ENCODE measurements at places on chromosomes 1 and 21.
A peak's percentile ranks its signal among the peaks of the same experiment; 100 is the strongest.

DNA sequence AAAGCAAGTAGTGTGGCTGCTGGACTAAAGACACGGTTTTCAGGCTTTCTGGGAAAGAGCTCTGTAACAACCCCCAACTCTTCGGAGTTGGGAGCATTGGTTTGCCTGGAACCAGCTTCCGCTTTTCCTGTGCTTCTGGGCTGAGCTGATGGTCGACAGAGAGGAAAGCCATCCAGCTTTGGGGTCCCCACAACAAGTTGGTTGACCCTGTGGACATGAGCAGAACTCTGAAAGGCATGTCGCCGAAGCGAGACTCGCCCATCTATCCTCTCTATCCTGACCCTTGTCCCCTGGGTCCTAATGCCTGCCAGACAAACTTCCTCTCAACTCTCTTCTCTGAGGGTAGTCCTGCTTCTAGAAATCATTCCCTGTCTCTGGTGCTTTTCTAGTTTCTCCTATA lies 31.9 kb upstream of the FCGR2A start:
- no peak for DNase-seq

DNA sequence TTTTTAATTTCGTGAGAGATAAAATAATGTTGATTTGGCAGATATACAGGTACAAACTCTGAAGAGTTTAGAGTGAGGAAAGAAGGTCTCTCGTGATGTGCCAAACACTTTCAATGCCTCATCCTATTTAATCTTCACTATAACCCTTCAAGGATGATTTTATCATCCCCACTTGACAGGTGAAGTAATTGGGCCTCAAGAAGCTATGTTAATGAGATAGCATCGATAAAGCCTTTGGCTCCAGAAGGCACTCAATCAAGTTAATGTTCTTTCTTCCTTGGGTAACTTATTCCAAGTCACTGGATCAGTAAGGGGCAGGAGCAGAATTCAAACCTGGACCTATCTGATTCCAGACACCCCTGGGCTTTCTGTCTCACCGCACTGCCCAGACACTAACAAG lies 7.2 kb downstream of the LMOD1 start:
- no peak for DNase-seq

DNA sequence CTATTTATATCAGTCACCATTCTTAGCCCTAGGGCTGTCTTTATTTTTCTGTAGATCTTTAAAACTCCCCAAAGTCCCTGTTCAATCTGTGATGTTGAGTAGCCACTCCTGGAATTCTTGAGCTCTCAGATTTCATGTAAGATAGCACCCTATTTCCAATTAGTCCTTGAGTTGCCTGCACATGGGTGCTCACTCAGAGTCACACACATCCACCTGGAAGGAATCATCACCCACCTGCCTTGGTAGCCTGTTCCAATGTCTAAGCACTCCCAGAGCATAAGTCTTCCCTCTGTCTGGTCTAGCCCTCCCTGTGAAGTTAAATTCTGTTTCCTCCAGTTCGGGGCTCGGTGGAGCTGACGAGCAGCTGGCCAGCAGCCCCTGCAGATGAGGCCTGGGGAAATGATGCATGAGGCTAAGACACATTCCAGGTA lies 14.7 kb upstream of the ATF3 start:
- no peak for DNase-seq

- DNase-seq, result no peak
These were observed 14.0 kb downstream of the RUNX1 start for GRCh38 chr21:35035116-35035515.

GRCh38 chr21:34732388-34732821 lies 63.6 kb downstream of the CLIC6 start:
- DNase-seq, result no peak

- DNase-seq, result no peak
These were observed 183.2 kb downstream of the GRIK3 start for GRCh38 chr1:36851087-36851486.

DNA sequence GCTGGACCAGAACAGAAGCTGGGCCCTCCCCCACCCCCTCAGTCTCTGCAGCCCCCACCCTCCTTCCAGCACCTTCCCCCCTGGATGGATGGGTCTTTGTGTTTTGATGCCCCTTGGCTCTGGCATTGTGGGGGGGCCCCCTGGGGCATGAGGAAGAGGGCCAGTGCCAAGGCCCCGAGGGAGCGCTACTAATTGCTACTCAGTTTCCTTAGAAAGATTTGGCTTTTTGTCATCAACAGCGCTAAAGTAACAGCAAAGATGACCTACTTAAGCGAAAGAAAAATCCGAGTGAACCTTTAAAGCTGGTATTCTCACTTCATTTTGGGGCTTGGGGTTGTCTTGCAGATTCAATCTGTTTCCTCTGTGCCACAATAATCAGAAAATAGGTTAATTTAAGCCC lies 63.5 kb downstream of the SKI start:
- no peak for DNase-seq

- DNase-seq, result no peak
These were observed 83.6 kb downstream of the MRPS6 start for GRCh38 chr21:34156957-34157356.

DNA sequence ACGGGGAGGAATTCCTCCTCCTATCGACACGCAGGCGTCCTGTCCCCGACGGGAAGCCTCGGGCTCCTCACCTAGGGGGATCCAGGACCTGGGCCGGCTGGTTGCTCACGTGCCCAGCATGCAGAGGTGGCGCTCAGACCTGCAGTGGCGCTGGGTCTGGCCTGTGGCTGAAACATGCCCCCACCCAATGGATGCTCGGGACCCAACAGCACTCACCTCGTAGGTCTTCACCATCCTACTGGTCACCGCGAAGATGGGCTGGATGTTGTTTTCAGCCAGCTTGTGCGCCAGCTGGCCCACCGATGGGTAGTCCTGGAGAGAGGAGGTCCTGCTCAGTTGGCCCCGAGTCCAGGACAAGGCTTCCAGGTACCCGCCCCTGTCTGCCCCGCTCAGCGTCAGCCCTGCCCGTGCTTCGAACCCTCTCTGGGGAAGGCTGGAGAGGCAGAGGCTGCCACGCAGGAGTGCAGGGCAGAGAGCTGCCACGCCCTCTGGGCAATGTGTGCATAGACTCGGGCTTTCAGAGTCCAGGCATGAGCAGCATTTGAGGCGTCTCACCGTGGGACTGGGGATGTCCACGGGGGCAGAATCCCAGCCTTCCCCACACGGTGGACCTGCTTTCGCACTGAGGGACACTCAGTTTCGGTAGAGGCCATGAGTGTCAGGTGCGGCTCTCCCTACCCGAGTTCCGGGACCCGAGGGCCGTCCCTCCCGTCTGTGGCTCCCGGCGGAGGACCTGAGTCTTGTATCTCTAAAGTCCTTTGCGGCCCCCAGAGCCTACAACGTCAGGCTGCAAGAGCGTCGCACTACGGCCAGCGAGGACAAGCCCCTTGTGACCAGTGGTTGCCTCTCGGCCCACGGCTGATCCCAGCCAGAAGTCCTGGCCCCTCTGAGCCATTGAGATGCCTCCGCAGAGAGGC lies 21.6 kb downstream of the ITGB2 start:
- DNase-seq, result no peak

GRCh38 chr1:236465231-236465958 lies 58.4 kb upstream of the LGALS8 start:
- no peak for DNase-seq

- DNase-seq, result no peak
These were observed 9.1 kb downstream of the TTC22 start for GRCh38 chr1:54791880-54792522.

DNA sequence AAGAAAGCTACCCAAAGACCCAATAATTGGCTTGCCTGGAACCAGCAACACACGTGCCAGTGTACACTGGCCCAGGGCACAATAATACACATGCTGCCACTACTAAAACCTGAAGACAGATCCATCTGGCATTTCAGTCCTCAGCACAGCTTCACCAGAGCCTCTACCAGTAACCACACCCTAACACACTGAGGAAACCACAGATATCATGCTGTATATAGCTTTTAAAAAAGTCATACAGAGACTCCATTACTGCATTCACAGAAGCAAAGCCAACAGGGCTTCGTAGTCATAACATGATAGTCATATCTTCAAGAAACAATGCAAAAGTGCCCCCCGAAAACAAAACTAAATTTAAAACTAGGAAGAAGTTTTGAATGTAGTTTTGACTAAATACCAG lies 40.6 kb upstream of the NEGR1 start:
- no peak for DNase-seq

GRCh38 chr1:209648931-209649776 lies 3.1 kb downstream of the LAMB3 start:
- DNase-seq, result no peak

DNA sequence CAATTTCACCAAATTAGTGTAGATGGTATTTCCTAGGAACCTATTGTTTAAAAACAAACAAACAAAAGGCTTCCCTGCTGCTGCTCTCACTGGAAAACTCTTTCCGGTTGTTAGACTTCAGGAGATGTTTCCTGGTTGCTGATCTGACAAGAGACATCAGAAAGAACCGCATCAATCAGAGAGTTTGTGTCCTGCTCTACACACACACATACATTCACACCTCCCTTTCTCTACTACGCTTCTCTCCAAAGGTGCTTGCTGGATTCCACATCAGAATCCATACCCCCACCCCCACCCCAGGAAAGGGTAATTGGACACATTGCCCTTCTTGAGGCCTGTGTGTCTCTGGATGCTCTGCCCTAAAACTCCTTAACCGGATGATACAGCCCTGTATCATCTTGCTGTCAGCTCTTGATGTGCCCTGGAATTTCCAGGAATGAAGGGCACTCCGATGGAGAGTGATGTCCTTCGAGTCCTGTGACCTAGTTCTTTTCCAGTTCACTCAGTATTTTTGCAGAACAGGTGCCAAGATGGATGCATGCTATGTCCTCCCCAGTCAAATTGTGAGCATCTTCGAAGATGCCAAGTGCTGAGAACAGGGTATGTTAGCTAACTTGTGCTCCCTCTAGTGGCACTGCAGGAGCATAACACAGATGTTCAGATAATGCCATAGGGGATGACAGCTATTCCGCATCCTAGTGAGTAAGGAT lies 113.7 kb upstream of the SLC35F3 start:
- DNase-seq, result no peak

- DNase-seq, result no peak
These were observed 418.9 kb upstream of the PRMT6 start for GRCh38 chr1:106637566-106637965.

GRCh38 chr1:32773018-32773763 lies 44.0 kb downstream of the YARS1 start:
- DNase-seq, result peak; percentile 43

- no peak for DNase-seq
These were observed 141.4 kb upstream of the ZNHIT6 start for GRCh38 chr1:85849660-85850059.

DNA sequence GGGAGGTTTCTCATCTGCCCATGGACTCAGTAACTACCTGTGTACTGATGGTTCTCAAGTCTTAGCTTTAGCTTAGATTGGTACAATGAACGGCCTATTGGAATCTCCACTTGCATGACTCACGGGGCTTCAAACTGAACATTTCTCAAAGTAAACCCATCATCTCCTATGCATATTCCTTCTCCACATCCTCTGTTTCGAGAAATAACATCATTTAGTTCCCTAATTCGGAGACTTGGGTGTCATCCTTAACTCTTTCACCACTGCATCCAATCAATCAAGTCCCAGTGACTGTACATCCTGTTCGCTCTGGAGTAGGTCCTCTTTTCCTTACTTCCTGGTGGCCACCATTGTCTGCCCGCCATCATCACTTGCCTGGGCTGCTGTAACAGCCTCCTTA lies 55.8 kb downstream of the LGR6 start:
- DNase-seq, result no peak

DNA sequence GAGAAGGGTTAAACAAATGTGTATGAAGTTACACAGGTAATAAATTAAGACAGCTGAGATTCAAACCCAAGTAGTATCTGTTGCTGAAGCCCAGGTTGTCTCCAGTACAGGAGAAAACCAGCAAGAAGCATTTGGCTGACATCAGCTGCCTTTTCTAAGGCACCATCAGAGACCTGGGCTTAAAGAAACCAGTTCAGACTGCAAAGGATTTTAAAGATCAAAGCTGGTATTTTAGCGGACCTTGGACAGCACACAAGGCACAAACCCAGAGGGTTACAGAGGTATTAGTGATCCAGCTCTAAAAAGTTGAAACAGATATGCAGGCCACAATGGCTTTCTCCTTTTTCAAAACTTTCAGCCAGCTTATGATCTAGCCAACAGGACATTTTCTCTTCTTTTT lies 23.4 kb downstream of the BEND5 start:
- DNase-seq, result no peak

DNA sequence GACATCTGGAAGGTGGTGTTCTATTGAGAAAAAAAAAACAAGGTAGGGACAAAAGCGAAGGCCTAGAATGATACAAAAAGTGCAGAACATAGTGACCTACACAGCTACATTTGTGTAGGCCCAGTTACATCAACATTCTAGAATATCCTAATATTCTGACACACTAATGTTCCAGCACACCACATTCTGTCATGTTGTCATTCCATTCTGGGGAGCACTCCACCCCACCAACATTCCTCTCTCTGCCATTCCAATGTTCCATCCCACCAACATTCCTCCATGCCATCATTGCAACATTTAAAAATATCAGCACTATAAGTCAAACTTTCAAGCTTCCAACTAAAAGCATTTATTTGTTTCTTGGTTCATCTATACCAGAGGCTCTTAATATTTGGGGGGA lies 28.5 kb downstream of the COA7 start:
- DNase-seq, result no peak

GRCh38 chr1:111197598-111198284 lies 2.7 kb downstream of the DENND2D start:
- peak; percentile 64 for DNase-seq

DNA sequence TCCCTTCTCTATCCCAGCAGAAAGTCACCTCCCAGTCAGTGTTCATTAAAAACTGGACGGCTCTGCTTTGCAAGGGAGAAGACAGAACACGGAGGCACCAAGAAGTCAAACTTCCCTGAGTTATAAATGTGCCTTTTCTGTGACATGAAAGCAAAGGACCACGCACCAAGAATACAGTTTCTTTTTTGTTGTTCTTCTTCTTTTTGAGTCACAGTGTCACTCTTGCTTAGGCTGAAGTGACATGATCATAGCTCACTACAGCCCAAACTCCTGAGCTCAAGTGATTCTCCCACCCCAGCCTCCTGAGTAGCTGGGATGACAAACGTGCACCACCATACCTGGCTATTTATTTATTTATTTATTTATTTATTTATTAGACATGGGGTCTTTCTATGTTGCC lies 22.7 kb downstream of the GLUL start:
- no peak for DNase-seq

- peak; percentile 48 for DNase-seq
These were observed 17.4 kb downstream of the CELA3A start for GRCh38 chr1:22018583-22019559.

DNA sequence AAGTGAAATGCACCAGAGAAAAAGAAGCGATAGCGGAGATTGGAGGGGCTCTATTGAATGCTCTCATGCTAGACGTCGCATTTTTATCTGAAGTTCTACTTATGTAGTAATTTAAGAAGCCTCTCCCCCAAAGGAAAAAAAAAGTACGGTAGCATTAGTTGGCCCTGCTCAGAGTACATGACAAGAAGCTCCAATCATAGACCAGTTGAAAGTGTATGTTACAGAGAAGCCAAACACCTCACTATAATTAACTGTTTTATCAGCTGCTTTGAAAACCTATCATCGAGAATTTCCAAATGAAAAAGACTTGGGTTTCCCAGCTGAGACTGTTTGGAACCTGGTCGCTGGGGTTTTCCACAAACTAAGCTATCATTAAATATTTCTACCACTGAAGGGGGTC lies 19.6 kb upstream of the OVAAL start:
- DNase-seq, result no peak

Measured in stimulated activated CD4-positive, alpha-beta T cell treated with anti-CD3 and anti-CD28 coated beads, TNF-alpha, amount 100 ng/mL, for 24 hours (primary cell).